ENCODE measurements at places on chromosomes 5 and 9.

GRCh38 chr5:136080483-136081216, 51.9 kb downstream of the TGFBI start:
- DNase-seq = peak; percentile 91

DNA sequence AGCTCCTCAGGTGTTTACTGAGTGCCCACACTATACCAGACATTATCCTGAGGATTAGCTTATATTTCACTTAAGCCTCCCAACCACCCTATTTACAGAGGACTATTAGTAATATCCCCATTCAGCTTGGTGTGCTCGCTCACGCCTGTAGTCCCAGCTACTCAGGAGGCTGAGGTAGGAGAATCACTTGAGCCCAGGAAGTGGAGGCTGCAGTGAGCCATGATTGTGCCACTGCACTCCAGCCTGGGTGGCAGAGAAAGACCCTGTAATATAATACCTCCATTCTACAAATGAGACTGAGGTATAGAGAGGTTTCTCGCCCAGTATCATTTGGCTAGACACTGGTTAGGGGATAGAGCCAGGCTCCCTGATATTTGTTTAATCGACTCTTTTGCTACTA, 18.0 kb upstream of the MATR3 start:
- no peak for DNase-seq

GRCh38 chr9:12425878-12426864, 267.0 kb upstream of the TYRP1 start:
- DNase-seq = no peak

- DNase-seq = no peak
These were observed 342.6 kb downstream of the DMAC1 start for GRCh38 chr9:7456793-7457530.

GRCh38 chr5:166027582-166027981, 2263.9 kb upstream of the WWC1 start:
- no peak for DNase-seq
